ENCODE measurements at places on chromosomes 13 and 19.

- DNase-seq = no peak
Observed at GRCh38 chr13:37068962-37069361, 9.5 kb upstream of the SUPT20H start.

DNA sequence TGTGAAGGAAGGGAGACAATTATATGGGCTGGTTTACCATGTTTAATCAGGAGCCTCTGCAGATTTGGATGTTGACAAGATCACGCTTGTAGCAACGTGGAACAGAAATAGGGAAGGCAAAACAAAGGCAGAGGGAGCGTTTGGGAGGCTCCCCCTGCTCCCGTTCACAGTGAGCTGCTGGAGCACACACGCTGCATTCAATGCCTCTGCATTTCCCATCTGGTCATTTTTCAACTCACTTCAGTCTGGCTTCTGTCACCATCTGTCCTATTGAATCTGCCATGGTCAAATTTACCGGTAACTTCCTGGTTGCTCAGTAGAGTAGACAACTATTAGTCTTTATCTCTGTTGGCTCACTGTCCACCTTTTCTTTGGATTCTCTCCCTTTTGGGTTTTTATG is 91.0 kb downstream of the NHLRC3 start:
- DNase-seq = no peak

DNA sequence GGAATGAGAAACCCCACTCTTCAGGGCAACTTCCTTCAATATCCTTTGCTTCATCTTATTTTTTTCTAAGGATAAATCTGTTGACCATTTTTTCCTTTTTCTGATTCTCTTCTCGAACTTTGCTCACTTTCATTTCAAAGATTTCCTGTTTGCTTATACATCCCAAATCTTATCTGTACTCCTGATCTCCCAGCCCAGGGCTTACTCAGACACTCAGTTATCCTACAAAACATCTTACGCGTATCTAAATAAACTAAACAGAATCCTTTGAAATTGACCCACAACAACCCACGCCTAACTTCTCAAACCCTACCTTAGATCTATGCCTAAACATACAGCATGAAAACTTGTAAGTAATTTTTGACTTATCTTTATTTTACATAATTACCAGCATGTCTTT is 179.2 kb downstream of the ABCC4 start:
- DNase-seq = no peak

DNA sequence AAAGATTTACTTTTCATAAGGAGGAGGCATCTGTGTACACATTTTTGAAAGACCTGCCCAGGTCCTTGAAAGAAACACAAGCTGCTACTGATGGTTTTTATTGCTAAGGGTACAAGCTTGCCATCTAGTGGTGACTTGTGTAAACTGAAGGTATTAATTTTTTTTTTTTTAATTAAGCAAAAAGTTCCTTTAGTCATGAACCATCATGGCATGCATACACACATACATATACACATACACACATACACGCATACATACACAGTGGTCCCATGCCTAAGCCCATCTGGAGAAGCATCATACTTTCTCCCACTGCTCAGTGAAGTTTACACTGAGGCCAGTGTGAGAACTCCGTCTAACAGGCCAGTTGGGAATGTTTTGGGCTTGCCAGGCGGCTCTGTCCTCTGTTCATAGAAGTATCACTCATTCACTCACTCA is 312.5 kb downstream of the DCLK1 start:
- DNase-seq = no peak

DNA sequence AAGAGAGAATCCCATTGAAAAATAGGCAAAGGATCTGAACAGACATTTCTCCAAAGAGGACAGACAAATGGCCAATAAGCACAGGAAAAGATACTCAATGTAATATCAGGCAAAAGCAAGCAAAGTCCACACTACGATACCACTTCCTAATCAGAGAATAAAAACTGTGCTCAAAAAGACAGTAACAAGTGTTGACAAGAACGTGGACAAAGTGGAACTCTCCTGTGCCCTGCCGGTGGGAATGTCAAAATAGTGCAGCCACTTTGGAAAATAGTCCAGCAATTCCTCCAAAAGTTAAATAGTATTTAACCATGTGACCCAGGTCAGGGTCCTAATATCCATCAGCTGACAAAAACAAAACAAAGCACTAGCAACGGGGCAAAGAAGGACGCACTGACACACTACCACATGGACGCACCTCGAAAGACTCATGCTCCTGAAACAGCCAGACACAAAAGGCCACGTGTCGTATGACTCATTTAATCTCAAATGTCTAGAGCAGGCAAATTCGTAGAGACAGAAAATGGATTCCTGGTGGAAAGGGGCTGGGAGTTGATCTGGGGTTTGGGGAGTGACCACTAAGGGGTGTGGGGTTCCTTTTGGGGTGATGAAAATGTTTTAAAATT is 5.2 kb downstream of the MIER2 start:
- no peak for DNase-seq

- no peak for DNase-seq
Observed at GRCh38 chr13:44564936-44565335, 11.2 kb downstream of the TSC22D1 start.

DNA sequence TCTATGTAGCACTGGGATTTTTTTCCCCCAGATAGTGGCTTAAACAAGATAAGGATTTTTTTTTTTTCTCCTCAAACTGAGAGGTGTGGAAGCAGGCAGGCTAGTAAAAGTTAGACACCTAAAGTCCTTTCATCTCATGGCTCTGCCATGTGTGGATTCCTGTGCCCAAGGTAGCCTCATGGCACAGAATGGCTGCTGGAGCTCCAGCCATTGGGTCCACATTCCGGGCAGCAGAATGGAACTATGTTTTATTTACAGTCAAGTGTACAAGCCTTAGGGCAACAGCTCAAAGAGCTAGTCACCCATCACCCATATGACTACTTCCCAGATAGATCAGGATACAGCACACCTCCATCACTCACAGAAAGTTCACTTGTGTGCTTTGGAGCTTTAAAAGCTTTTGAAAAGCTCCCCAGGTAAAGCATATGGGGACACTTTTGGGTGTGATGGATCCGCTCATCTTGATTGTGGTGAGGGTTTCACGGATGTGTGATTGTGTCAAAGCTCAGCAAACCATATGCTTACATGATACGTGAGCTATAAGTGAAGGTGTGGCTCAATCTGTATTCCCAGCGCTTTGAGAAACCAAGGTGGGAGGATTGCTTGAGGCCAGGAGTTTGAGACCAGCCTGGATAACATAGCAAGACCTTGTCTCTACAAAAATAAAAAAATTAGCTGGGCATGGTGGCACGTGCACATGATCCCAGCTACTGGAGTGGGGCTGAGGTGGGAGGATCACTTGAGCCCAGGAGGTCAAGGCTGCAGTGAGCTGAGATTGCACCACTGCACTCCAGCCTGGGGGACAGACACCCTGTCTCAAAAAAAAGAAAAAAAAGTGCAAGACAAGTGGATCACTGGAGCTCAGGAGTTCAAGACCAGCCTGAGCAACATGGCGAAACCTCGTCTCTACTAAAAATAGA is 18.1 kb downstream of the PGLS start:
- DNase-seq = no peak

All from activated effector memory CD4-positive, alpha-beta T cell treated with Interleukin-2 at 50 U/mL for 16 hours (primary cell).